ENCODE measurements at places on chromosomes 5 and 9.

DNA sequence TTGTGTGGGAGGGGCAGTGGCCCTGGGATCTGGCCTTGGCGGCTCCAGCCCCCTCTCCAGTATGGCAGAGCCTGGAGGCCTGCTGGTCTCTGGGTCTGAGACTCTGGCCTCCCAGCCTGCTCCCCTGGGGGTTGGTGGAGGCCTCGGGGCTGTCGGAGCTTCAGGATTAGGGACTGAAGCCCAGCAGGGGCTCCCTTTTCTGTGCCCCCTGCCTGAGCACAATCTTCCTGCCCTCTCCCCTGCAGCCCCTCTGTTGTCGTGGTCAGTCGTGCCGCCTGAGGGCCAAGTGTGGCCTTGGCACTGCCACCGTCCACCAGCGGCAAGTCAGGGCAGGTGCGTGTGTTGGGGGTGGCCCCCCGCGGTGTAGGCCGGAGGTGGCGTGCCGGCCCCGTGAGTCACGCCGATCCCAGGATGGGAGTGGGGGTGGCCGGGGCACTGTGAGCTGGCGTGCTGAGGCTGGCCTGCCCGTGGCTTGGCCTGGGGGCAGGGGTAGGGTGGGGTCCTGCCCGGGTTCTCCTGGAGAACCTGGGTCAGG is 53.6 kb downstream of the RXRA start:
- peak; percentile 100 for DNase-seq

GRCh38 chr9:119868694-119869093 is 499.5 kb upstream of the BRINP1 start:
- DNase-seq, result no peak

DNA sequence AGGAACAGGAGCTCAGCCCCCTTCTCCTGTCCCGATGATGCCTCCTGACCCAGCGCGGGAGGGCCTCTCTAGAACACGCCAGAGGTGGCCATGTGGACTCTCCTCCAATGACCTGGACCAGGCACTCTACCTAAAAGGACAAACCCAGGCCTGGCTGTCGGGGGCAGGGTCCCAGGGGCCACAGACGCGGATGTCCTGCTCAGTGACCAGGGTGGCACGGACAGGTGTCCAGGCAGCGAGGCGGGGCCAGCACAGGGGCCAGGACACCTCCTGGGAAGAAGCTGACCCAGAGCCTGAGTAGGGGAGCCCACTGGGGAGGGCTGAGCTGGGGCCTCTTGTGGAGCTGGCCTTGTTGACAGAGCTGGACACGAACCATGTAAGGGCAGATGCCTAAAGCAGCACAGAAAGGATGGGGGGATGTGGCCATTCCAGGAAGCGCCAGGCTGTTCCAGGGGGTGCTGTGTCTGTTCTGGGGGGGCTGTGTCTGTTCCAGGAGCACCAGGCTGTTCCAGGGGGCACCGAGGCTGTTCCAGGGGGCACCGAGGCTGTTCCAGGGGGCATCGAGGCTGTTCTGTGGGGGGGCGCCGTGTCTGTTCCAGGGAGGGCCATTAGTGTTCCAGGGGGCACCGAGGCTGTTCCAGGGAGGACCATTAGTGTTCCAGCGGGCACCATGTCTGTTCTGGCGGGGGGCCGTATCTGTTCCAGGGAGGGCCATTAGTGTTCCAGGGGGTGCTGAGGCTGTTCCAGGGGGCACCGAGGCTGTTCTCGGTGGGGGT is 30.5 kb downstream of the EXD3 start:
- no peak for DNase-seq

DNA sequence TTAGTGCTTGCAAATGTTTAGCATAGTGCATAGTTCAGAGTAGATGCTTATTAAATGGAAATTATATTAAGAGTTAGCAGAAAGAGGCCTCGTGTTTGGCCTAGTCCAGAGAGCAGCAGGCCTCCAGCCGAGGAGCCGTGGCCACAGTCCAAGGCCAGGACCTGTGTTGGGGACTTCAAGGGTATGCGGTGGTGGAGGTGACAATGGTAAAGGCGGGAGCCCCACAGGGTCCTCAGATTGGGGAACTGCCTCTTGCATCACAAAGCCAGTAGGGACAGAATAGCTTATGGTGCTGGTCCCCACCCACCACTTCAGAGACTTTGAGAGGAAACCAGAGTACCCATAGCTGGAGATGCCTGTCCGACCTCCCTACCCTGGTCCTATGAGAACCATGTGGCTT is 554.6 kb upstream of the RIOK2 start:
- DNase-seq, result no peak

- no peak for DNase-seq
These were observed 78.3 kb downstream of the MAN2A1 start for GRCh38 chr5:109767997-109768396.

GRCh38 chr5:107232788-107233187 is 437.9 kb downstream of the EFNA5 start:
- DNase-seq, result no peak

GRCh38 chr5:180290568-180291233 is 1.2 kb downstream of the MAPK9 start:
- DNase-seq, result no peak

DNA sequence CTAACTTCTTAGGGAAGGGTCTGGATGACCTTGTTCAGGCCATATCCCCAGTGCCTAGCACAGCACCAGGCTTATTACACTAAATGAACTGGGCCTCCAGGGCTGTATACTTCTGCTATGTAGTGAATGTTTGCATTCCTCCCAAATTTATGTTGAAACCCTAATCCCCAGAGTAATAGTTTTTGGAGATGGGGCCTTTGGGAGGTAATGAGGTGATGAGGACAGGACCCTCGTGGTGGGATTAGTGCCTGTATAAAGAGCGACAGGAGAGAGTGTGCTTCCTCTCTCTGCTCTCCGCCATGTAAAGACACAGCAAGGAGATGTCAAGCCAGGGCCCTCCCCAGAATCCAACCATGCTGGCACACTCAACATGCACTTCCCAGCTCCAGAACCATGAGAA is 148.3 kb downstream of the SEC61B start:
- no peak for DNase-seq

- peak; percentile 91 for DNase-seq
These were observed at the start of gene PLPP7 for GRCh38 chr9:131289301-131290035. Gene PLPP7, plus strand, starts transcription at chr9:131289723. Its CDS starts 275 bp downstream, at chr9:131289998.

GRCh38 chr5:133895979-133896845 is 72.2 kb downstream of the C5orf15 start:
- no peak for DNase-seq

DNA sequence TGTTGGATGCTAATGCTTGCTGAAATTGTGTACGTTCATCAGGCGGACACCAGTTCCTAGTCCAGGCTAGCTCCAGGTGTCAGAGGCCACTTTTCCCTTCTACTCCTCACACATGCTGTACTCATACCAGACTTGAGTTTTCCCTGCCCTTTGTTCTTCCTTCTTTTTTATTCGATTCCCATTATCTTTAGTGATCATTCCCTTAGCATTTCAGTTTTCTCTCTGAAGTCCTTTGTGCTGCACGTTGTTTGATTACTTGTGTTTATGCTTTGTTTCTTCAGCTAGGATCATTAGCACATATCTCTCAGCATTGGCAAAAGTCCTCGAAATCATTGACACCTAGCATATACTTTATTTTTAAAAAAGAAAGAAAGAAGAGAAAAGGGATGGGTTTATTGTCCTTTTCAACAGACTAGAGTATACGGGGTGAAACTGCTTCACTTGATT is 409 bp upstream of the COX7C start:
- no peak for DNase-seq

DNA sequence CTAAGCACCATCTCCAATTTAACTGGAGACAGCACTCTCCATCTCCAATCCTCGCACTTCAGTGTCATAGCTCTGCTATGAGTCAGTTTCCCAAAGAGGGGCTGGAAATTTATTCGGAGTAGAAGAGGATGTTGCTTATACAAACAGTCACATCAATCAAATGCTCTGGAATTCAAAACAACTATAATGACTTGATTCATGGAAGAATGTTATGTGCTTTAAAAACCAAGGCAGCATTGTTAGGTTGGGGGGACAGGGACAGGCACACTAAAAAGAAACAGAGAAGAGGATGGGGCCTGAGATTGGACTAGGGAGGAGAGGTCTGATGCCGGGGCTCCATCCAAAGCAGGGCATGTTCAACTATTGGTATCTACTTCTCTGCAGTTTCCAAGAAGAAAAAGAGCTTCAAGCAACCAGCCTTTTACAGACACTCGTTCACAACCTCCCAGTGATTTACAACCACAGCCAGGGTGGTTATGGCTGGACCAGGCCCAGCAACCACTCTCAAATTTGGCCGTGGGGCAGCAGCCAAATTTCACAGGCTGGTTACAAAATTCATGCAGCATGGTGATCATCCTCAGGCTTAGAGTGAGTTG is 117.5 kb upstream of the ZNF366 start:
- DNase-seq, result no peak

DNA sequence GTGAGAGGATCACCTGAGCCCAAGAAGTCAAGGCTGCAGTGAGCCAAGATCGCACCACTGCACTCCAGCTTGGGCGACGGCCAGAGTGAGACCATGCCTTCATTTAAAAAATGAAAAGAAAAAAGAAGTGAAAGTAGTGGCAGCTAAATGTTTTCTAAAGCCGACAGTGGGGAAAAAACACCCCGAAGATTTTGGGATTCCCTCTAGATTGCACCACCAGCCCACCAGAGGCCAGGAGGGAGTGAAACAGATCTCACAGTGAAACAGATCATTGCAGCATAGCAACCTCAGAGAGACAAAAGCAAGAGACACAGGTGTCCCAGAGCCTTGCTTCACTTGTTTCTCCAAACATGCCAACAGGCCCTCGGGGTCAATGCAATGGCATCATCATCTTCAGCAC is 156.8 kb downstream of the PAX5 start:
- no peak for DNase-seq

GRCh38 chr5:28523888-28524635 is 1485.7 kb upstream of the CDH9 start:
- DNase-seq, result no peak

DNA sequence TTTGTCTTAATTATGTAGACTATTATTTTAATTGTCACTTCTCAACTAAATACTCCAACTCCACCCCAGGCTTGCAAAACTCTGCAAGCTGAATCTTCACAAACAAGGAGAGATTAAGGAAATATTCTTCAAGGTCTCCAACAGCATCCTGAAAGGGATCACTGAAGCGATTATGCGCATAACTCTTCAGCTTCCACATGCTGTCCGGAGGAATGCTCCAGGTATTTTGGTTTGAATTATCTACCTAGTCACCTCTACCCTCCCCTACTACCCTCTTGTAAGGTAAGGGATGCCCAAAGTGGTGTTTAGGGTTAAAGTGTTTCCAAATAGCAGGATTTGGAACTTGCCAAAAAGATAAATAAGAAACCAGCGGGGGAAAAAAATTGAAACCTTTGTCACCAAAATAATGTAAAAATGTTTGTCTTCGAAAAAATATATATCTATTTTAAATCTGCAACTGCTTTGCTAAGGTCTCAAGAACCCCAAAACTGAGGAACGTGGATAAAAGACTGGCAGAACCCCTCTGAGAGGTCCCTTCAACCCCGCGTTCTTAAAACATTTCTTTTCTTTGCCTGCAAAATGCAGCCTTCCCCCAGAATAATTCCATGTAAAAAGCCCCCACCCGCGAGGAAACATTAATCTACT is 11.6 kb downstream of the PTCH1 start:
- no peak for DNase-seq

- no peak for DNase-seq
These were observed 98.4 kb downstream of the MAPKAP1 start for GRCh38 chr9:125608489-125609224.

DNA sequence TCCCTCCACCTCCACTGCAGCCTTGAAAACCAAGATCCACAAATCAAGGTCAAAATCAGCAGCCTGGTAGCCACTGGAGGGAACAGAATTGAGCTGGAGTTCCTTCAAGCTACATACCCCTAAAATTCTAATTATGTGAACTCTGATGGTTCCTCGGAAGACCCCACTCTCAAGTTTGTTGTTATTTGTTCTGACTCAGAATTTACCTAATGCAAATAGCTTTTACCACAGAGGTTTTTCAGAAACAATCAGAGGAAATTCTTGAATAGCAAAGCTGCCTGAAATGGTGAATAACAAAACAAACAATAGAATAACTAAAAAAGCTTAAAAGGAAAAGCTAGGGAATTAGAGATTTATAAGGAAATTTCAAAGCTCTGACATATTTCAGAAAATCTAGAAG is 220.0 kb downstream of the CDH18 start:
- DNase-seq, result no peak

DNA sequence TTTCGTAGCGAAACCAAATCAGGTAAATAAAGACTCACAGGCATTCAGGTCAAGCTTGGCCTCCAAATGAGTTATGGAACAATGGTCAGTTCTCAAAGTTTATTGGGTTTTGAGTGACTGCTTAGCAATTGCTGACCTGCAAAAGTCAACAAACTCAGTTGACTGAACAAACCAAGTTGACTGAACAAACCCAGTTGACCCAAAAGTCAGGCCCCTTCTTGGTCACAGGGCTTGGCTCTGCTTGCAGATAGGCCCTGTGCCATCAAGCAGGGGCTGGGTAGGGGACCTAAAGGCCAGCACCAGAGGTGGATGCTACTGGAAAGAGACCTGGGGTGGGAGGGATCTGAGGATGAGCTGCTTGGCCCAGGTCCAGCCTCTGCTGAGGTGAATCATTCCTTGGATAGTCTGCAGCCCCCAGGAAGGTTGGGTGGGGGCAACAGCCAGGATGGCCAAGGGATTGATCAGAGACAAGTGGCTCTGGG is 64.6 kb downstream of the GADD45G start:
- no peak for DNase-seq

- no peak for DNase-seq
These were observed 27.4 kb downstream of the LNPEP start for GRCh38 chr5:96963267-96963666.

- no peak for DNase-seq
These were observed 19.9 kb downstream of the REXO4 start for GRCh38 chr9:133397895-133398294.

GRCh38 chr5:37957218-37957617 is 117.4 kb upstream of the GDNF start:
- no peak for DNase-seq

GRCh38 chr5:179368126-179368805 is 23.0 kb upstream of the ADAMTS2 start:
- DNase-seq, result no peak

GRCh38 chr5:43769571-43770355 is 166.8 kb downstream of the NNT start:
- DNase-seq, result no peak

DNA sequence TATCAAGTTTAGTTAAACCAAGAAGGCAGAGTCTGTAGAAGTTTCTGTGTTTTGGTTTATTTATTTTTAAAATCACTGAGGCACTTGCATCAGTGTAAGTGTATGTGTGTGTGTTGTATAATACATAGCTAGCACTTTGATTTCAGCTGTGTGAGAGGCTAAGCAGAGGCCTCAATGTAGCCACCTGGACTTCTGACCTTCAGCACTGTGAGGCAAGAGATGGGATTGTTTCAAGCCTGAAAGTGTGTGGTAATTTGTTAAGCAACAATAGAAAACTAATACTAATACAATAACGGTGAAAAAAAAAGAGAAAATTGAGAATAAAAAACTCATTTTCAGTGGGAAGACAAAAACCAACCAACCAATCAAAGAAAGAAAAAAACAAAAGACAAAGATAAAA is 327.3 kb downstream of the CDH18 start:
- no peak for DNase-seq

- DNase-seq, result no peak
These were observed 93.1 kb upstream of the TBCA start for GRCh38 chr5:77869116-77869798.
